GM13976 (cell line): ENCODE measurements at places on chromosomes 6 and 20.

DNA sequence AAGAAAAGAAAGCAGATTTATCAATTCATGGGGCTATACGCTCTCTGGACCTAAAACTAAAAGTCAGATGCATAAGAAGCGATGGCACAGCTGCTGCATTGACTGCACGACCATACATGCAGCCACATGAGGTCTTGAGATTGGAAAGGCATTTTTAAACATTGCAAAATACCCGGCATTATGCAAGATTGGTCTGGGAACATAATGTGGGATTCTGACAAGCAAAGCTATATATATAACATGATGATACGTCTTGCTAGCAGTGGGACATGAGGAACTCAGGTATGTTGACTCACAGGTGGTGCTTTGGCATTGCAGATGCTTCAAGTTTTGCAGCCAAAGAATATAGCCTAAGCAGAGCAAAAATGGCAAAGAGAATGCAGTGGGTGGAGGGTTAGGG, 55.1 kb downstream of the SAMD3 start:
- no peak for DNase-seq

- DNase-seq: no peak
Observed at GRCh38 chr6:47690791-47691190, 7.6 kb upstream of the ADGRF4 start.

DNA sequence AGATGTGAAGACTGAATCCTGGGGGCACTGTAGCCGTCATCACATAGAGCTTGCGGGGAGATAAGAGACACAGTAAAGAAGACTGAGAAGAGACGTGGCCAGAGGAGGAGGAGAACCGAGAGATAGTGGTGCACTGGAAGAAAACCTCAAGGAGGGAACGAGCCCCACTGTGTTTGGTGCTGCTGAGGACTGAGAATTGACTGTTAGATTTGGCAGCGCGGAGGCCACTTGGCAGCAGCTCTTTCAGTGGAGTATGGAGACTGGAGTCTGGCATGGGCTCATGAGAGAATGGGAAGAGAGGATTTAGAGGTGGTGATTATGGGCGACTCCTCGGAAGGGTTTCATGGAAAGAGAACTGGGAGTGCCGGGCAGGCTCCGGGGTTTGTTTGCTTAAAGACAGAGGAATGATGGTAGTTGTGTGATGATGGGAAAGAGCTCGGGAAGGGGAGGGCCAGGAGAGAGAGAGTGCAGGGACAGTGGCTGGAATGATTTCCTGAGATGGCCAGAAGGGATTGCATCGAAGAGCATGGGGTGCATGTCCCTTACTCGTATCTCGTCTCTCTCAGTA, 18.0 kb downstream of the CDYL start:
- DNase-seq: no peak

- no peak for DNase-seq
Observed at GRCh38 chr20:45017281-45017680, 51.0 kb downstream of the STK4 start.

- DNase-seq: peak; percentile 56
Observed at GRCh38 chr6:32845384-32845884, 1.6 kb upstream of the PSMB8 start.

DNA sequence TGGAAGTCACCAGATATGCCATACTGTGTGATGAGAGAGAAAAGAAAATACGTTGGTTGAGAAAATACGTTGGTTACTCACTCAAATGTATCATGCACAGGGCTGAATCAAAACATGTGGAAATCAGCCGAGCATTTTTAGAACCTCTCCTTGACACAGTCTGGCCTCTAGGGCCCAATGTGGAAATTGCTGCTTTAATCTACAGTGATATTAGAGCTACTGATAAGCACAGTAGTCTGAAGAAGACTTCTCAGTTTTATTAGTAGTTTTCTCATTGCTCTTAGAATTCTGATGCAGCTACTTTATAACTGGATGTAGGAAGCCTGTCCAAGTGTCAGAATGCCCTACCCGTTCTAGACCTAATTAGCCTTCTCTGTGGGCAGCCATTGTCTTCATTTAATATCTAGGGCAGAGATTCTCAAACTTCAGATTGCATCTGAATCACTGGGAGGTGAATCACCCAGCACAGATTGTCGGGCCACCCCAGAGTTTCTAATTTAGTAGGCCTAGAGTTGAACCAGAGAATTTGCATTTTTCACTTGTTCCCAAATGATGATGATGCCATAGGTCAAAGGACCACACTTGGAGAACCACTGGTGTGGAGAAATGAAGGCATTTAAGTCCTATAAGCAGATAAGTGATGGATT, 229.1 kb downstream of the PLCB1 start:
- no peak for DNase-seq

DNA sequence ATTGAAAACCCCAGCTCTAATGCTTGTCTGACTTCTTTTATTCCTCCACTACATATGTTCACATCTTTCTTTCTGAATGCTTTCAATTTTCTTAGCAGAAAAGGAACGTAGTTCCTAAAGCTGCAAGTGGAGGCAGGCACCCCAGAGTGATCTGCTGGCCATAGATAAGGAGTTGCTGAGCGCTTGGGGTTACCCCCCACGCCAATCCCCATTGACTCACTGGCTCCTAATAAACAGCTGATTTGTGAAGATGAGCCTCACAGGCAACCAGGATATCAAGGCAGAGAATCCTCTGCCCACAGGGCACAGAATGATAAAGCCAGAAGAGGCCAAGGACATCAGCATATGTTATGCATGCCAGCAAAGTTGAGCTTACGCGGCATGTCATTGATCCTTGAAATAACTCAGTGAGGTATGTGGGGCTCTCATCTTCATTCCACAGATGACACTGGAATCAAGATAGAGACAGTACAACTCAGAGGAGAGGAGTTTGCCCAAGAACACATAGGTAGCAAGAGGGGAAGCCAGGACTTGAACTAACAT, 129.1 kb upstream of the PTPRT start:
- no peak for DNase-seq

DNA sequence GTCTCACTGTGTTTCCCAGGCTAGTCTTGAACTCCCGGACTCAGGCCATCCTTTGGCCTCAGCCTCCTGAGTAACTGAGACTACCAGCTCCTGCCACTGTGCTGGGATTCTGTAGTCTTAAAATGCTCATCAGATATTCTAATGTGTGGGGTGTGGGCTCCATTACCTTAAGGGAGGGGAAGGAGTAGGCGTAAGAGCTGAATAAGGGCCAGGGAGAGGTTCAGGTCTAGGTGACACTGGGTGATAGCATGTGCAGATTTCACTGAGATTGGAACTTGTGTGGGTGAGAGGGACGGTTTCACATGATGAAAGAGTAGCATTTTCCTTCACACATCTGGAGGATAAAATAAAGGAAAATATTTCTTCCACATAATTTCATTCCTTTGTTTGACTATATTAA, 8.5 kb downstream of the AKAP12 start:
- DNase-seq: peak; percentile 36

DNA sequence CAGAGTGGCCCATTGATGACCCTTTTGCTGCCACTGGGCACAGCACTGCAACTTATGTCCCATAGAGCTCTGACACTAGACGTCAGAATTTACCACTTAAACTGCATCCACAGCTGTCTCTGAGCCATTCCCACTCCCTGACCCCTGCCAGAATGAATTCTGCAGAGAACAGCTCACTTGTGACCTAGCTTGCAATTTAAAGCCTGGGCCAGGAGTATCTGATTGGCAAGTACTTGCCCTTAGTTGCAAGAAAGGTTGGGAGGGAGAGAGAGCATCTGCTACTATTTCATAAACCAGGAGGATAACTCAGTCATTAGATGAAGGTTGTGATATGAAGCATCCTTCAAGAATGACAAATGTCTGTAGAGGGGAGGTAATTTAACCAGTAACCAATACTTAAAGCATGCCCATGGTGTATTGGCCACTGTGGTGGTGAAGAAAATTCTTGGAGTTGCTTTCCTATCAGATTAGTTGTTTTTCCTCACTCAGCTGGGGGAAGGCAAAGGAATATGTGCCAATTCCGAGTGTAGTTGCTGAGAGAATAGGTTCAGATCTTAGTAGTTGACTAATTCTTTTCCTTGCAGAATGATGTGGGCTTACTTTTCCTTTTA, 46.5 kb downstream of the IL22RA2 start:
- no peak for DNase-seq
